ENCODE measurements at places on chromosomes 16 and 17.

DNA sequence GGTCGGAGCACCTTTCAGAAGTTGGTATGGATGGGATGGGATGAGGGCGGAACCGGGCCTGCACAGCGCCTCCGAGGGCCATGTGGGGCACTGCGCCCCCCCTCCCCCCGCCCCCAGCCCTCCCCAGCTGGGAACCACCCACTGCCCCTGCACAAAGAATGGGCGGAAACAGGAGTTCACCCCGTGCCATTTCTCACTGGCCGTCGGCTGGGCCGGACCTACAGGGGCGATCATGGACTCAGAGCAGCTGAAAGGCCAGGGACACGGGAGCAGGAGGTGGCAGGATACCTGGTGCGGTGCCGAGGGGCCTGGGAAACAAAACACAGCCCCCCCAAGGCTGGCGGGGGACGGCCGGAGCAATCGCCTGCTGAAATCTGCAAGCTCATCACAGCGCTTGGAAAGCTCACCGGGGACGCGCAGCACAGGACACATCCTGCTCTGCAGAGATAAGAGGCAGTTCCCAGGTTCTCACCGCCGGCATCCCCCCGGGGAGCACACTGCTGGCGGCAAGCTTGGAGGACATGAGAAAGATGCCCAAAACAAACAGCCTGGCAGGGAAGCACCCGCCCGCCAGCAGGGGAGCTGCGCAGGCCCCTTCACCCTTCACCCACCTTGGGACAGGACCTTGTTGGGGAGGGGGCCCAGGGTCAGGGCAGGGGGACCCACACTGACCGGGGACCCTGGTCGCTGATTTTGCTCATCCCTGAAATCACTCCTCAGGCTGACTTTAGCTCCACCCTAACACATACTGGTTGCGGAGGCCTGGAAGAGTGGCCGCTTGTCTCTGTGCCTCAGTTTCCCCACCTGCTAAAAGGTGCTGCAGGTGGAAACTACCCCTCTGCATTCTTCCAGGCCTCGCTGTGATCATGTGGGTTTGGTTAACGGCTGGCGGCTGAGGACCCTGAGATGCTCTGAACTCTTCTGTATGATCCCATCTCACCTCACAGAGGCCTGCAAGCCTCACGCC, 263.9 kb downstream of the C16orf95 start:
- no peak for DNase-seq

DNA sequence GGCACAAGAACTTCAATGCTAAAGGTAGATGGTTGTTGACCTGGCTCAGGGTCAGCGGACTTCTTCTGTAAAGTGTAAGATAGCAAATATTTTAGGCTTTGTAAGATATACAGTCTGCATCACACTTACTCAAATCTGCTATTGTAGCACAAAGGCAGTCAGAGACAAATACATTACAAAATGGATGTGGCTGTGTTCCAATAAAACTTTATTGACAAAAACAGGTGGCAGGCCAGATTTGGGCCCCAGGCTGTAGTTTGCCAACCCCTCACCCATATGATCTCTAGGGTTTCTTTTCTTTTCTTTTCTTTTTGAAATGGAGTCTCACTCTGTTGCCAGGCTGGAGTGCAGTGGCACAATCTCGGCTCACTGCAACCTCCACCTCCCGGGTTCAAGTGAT, 39.5 kb upstream of the TMEM132E start:
- DNase-seq, result no peak

- no peak for DNase-seq
Observed at GRCh38 chr16:89061590-89062380, 31.9 kb upstream of the ACSF3 start.

DNA sequence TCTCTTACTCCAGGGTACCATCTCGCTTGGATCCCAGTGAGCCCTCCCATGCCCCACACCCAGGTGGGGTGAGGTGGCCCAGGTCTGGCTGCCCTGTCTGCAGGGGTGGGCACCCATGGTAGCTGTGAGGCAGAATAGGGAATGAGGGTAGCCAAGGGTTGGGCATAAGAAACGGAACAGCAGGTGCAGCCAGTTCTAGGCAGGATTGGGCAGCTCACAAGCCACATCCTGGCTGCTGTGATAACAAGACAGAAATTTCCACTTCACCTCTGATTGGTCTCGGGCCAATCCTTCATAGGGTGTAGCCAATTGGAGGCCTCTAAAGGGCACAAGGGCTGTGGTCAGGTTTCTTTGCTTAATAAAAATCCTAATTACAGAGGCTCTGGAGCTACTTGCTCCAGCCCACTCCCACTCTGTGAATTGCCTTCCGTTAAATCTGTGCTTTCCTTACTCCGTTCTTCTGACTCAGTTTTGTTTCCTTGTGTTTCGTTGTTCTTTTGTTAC, 1.5 kb upstream of the ARHGDIG start:
- no peak for DNase-seq

DNA sequence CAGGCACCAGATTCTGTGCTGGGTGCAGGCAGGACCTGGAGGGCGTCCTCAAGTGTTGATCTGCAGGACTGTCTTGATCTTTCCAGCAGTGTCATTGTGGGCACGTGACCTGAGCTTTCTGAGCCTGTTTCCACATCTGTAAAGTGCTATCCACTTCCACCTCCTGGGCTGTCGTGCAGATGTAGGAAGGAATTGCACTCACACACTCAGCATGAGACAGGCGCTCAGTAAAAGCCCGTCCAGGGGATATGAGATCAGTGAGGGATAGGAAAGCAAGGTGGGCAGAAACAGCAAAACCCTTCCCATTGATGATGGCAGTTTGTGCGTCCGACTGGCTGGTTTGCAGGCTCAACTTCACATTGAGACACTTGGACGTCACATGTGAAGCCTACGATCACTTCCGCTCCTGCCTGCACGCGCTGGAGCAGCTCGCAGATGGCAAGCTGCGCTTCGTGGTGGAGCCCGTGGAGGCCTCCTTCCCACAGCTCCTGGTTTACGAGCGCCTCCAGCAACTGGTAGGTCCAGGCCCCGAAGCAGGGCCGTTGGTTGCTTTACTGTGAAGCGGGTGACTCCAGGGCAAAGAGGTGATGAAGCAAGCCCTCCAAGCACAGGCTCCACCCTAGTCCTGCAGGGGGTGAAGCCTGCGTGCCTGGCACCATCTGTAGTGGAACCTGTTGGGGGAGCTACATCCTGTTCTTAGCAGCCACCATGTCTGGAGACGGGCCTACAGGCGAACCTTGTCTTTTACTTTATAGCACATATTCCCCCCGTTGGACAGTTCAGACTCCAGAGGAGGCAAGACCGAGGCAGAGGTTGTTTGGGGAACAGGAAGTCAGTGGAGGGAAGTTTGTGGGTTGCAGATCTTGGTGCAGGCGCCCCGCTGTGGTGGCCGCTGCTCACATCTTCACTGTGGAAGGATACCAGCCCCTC, 23.0 kb downstream of the METTL22 start:
- no peak for DNase-seq

DNA sequence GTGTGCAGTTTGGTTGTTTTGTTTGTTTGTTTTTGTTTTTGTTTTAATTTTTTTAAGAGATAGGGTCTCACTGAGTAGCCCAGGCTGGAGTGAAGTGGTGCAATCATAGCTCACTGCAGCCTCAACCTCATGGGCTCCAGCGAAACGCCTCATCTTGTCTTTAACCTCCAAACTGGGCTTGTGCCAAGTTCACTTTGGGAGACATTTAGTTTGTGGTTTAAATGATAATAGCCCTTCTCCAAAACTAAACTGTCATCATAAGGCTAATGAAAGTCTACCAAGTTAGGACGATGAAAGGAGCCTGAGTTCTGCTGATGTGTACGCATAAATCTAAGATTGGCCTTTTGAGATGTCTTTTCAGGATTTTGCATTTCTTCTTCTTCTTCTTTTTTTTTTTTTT, 6.5 kb upstream of the CARD14 start:
- no peak for DNase-seq

- DNase-seq, result no peak
Observed at GRCh38 chr16:20141956-20142355, 68.3 kb upstream of the GPR139 start.

Data from activated T-cell treated with anti-CD3 and anti-CD28 coated beads for 1 hour (primary cell).